ENCODE measurements at places on chromosomes 2 and 18.

- DNase-seq = no peak
These were observed 731.9 kb upstream of the SALL3 start for GRCh38 chr18:78247615-78248289.

GRCh38 chr2:169362118-169362893 is at the start of gene LRP2:
LRP2 (minus strand) TSS chr2:169362534; CDS start chr2:169362399, 135 bp downstream.
- DNase-seq = no peak

DNA sequence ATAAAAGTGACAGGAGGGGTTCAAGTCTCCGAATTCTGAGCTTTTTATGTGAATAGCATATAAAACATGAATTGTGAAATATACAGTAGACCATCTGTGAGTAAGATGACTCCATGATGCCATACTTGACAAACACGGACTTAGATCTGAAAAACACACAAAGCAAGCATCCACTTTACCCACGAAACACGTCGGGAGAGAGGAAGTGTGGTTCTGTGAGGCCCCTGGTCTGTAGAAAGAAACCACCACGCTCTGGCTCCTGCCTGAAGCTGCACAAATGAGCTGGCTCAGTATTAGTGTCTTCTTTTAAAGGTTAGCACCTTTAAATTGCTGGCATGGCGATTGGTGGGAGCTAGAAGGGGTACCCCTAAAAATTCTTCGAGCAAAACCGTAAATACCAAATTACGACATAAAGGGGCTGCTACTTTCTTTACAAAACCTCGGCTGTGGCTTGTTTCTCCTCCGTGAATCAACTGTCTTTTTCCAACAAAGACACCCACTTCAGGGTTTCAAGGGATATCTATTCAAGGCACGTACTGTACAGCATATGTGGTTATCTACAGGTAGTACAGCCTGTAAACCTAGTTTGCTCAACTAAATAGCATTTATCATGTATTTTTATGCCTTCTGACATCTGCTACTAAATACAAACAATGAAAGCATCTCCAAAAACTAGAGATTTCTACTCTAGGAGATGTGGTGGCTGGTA is 70.9 kb downstream of the AFF3 start:
- no peak for DNase-seq

- DNase-seq = no peak
These were observed 504.7 kb downstream of the KCNJ3 start for GRCh38 chr2:155203178-155203577.

DNA sequence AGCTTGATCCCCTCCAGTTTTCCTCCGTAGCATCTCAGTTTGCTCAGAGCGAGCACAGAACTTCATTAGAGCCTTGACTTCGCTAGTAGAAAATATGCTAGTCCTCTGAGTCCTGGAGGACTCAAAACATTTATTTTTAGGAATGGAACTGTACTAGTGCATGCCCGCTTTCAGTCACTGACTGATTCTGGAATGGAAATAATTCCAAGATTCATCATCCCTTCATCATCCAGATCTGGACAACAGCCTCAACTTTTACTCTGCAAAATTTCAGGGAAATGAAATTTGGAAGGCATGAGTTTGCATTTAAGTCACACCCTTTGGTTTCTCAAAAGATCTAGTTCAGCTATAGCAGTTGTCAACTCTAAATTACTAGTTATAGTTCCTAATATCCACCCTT is 304.6 kb downstream of the XIRP2 start:
- no peak for DNase-seq
